Muscle of leg (tissue), 16 donors: ENCODE measurements at places on chromosomes 6 and 20. TPM values are rescaled to one million over a fixed set of nuclear protein-coding genes. Genes with fewer than 3 reads are reported as not detected.

Gene HMGN4
- 64.3 TPM for total RNA-seq

DNA sequence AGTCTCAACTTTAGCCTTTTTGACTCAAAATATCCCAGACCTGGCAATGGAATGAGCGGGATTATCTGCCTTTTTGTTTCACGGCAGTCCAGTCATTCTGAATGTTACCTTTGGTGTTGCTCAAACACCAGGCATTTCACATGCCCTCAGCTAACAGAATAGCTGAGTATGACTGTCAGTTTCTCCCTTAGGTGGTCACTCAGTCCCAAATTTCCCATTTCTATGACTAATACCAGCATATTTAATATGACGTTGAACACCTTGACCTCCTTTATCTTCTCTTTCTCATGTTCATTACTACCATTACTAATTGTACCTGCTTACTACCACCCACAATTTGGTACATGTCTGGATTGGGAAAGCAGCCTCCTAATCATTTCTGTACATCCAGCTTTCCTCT is 65.2 kb downstream of the EDN1 start:
- H3K36me3 ChIP-seq = no peaks in the 10 kb centered on the region
- no peaks in the 10 kb centered on the region for H3K4me1 ChIP-seq
- DNase-seq = no peak

DNA sequence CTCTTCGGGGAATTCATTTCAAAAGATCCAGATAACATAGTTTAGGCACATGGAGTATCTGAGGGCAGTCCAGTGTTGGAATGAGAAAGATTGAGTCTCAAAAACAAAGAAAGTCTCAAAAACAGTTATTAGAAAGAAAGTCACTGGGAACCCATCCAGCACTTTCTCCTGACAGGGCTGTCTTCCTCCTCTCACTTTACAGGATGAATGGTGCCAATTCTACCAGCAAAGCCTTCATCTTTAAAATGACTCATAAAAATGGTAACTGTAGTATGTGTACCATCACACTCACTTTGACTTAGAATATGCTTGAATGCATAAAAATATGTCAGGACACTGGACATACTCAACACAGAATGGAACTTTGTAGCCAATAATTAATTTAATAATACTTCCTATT is 71.3 kb downstream of the SLC22A3 start:
- H3K4me1 ChIP-seq = peaks cover 27% of the 10 kb centered on the region
- H3K27me3 ChIP-seq = no peaks in the 10 kb centered on the region
- no peaks in the 10 kb centered on the region for H3K36me3 ChIP-seq
- no peak overlapping the region for H3K27ac ChIP-seq

GRCh38 chr6:11536795-11537194 is 754 bp upstream of the TMEM170B start:
- H3K4me1 ChIP-seq = peaks cover 4% of the 10 kb centered on the region
- H3K27ac ChIP-seq = no peak overlapping the region
- peaks cover 2% of the 10 kb centered on the region for H3K27me3 ChIP-seq
- H3K36me3 ChIP-seq = no peaks in the 10 kb centered on the region

Gene GJA1
- 55.9 TPM for total RNA-seq

GRCh38 chr6:39886871-39887270 is 47.4 kb downstream of the MOCS1 start:
- no peak overlapping the region for H3K4me3 ChIP-seq
- no peak for DNase-seq

Gene KCNQ2
- 2.9 TPM for total RNA-seq
